ENCODE measurements at places on chromosomes 4 and X.

DNA sequence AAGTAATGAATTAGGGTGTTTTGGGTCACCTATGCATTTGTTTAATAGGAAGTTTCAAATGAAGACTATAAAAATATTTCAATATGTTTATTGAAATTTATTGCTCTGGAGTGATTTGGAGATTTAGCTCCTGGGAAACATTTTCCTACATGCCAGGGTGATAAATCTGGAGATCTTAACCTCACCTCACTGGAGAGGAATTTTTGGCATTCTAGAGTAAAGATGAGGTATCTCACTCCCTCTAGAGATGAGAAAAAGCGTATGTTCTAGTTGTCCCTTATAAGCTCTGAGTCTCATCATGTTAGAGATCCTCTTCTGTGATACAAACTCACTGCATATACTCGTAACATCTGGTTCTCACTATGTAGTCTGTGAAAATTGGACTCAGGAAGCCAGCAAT lies 219.0 kb downstream of the KLHL4 start:
- no peak for DNase-seq

DNA sequence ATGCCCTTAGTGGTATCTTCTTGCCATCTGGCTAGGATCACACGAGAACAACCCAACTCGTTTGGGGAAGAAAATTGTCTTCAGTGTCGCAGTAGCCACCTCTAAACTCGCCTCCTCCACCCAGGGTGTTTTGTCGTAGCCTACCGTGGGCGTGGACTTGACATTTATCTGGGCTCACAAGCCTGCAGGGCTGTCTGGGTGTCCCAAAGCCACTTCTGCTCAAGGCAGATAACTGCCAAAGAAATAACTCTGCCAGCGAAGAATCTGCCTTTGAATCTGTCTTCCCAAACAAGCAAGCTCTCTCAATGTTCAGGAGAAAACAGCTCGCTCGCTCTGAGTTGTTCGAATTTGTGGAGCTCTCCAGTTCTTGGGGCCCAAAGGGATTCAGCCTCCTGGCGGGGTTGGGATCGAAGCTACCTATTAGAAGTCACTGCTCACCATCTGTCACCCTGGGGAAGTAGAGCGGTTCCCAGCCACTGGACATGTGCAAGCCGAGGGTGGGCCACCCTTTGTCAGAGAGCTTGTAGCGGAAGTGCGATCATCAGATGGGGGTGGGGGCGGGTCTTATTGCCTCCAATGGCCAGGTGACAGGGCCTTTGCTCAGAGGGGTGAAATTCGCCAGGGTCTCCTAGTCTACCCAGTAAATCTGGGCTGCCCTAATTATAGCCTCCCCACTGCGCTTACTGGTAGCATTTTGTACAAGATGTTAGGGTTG lies 14.8 kb downstream of the BLOC1S4 start:
- no peak for DNase-seq

- DNase-seq, result no peak
Measured at GRCh38 chrX:63932006-63932405, 147.0 kb upstream of the ARHGEF9 start.

- no peak for DNase-seq
Measured at GRCh38 chr4:38872620-38873019, 5.0 kb downstream of the FAM114A1 start.
